ENCODE measurements at places on chromosomes 3 and 15.

- DNase-seq, result no peak
Observed at GRCh38 chr3:193757457-193757856, 164.4 kb downstream of the OPA1 start.

DNA sequence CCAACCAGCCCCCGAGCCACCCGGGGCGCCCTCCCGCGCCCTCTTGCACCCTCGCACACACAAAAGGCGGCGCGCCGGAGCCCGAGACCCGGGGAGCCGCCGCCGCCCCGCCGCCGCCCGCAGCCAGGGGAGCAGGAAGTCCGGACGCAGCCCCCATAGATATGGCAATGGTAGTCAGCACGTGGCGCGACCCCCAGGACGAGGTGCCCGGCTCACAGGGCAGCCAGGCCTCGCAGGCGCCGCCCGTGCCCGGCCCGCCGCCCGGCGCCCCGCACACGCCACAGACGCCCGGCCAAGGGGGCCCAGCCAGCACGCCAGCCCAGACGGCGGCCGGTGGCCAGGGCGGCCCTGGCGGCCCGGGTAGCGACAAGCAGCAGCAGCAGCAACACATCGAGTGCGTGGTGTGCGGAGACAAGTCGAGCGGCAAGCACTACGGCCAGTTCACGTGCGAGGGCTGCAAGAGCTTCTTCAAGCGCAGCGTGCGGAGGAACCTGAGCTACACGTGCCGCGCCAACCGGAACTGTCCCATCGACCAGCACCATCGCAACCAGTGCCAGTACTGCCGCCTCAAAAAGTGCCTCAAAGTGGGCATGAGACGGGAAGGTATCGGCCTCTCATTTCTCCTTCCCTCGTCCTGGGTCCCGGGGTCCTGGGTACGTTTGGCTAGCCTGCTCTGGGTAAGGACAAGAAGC, 1.6 kb downstream of the NR2F2 start:
- DNase-seq, result no peak

DNA sequence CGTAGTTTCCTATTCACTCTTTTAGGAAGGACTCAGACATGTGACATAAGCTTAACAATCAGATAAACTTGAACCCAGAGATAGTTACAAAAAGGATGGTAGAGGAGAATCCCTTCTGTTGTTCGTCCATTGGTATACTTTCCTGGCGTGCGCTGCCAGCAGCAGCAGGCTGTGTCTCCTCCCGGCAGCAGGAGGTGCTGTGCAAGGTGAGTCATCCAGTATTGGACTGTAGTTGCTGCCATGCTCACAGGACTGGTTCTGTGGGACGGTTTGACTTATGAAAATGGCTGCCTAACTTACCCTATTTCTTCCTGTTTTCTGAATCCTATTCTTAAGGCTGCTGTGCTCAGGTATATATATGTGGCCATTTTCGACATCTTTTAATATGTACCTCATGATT, 253.4 kb upstream of the LRRC3B start:
- DNase-seq, result no peak

DNA sequence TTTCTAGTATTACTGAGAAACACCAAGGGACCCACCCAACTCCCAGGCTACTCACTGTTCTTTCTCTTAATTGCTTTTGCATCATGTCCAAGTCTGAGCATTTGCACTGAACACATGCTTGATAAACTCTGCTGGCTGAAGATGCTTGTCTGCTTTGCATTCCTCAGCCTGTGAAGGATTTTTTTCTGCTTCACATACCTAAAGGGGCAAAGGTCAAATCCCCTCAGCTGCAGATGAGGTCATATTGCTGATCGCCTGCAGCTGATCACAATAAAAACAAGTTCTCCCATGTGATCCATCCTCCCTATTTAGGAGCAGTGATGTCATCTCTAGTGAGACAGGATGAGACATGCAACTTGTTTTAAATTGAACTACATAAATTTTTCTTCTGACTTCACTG, 84.6 kb upstream of the DCBLD2 start:
- no peak for DNase-seq

- no peak for DNase-seq
Observed at GRCh38 chr3:127108796-127109195, 84.1 kb upstream of the PRR23E start.

- DNase-seq, result no peak
Observed at GRCh38 chr3:170780955-170781354, 89.0 kb downstream of the RPL22L1 start.

DNA sequence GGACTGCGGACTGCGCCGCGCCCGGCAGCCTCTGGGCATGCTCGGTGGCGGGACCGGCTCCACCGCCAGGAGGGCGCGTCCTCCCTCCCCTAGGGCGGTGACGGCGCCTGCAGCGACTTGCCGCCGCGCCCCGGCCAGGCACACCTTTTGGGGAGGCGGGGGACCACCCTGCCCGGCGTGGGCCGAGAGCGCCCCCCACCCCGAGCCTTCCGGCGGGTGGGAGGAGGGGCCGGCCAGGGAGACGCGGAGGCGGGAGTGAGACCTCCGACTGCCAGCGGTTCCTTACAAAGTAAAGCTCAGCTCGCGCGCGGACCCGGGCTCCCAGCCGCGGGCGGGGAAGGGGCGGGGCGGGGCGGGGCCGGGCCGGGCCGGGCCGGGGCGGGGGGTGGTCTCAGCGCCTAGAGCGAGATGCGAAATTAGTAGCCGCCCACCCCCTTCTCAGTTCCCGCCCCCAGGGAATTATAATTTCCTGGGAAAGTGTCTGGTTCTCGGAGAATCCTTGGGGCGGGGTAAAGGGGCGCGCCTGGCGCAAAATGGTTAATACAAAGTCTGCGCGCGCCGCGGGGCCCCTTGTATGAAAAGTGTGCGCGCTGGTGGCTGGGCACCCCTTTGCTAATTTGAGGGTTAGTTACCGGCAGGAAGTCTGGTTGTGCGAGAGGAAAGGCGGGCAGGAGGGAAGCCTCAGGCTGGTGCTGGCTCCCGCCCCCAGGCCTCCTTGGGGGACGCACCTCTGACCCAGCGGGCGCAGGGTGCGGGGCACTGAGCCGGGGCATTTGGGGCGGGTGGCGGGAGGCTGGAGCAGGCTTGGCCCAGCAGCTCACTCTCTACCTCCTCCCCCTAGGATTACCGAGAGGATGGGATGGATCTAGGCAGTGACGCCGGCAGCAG, 224.8 kb upstream of the IL12A start:
- DNase-seq, result no peak

DNA sequence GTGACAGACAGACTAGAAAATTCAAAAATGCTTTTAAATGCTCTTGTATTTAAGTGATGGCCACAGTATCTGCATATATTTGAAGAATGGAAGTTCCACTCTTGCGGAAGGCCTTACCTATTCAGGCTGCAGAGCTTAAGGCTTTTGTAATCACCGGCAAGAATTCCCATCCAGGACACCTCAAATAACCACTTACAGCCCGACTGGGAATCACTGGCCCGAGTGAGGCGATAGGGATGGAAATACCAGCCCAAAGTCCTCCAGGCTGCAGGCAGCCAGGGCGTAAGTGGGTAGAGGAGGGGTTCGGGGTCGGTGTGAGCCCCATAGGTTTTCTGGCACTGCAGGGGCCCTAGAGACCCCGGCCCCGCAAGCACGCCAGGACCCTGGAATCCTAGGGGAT, 9.5 kb downstream of the CMTM7 start:
- no peak for DNase-seq

GRCh38 chr3:76969996-76970615, 69.8 kb upstream of the ROBO2 start:
- DNase-seq, result no peak

GRCh38 chr3:181718987-181719911, 7.5 kb downstream of the SOX2 start:
- no peak for DNase-seq

GRCh38 chr3:132395126-132395525, 22.2 kb upstream of the DNAJC13 start:
- no peak for DNase-seq

- no peak for DNase-seq
Observed at GRCh38 chr3:194816748-194817591, 131.3 kb downstream of the FAM43A start.

DNA sequence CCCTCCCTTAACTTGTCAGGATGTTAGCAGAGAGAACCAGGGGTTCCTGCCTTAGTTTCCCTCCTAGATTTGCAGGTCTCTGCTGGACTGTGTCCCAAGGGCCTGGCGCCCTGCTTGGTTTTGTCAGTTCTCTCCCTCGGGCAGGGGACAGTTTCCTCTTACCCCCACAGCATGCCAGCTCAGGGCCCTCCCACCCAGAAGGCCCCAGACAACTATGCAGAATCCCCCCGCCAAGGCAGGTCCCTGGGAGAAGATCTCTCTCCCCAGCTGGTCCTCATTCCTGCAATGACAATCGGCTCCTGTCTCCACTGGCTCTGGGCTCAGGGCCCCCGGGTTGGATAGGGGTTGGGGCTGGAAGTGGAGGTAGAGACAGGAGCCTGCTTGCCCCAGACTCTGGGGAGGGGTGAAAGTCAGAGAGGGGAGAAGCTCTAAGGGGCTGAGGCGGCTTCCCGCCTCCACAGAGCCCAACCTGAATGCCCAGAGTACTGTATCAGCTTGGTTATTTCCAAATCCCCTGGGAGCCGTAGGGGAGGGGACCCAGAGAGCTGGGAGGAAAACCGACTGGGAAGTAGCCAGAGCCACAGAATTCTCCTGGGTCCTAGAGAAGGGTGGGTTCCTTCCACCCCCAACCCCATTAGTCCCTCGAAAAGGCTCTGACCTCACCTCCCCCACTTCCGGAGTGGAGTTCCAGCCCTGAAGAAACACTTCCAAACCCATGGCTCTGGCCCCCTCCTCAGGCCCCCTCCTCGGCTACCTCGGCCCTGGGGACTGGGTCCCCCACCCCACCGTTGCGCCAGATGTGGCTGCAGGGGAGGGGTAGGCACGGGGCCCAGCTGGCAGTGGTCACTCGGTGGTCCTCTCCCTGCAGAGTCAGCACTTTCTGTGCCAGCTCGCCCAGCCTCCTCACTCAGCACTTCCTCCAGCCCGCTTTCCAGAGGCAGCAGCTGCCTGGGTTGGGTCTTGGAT, 3.8 kb upstream of the LOXL1 start:
- DNase-seq, result no peak

GRCh38 chr3:134339913-134340312, 34.3 kb downstream of the AMOTL2 start:
- DNase-seq, result no peak

DNA sequence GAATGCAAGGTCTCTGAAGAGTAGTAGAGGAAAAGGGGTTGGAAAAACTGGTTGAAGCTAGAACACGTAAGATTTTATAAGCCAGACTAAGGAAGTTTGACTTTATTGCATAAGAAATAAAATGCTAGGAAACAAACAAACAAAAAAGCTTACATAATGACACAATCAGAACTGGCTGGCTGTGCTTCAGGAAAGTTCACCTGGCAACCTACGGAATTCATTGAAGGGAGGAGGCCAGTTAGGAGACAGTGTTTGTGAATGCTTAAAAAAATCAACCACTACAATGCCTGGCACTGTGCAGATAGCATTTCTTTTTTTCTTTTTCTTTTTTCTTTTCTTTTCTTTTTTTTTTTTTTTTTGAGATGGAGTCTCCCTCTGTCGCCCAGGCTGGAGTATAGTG, 1.9 kb upstream of the ICE2 start:
- no peak for DNase-seq

- no peak for DNase-seq
Observed at GRCh38 chr15:93420050-93420452, 331.0 kb upstream of the RGMA start.

DNA sequence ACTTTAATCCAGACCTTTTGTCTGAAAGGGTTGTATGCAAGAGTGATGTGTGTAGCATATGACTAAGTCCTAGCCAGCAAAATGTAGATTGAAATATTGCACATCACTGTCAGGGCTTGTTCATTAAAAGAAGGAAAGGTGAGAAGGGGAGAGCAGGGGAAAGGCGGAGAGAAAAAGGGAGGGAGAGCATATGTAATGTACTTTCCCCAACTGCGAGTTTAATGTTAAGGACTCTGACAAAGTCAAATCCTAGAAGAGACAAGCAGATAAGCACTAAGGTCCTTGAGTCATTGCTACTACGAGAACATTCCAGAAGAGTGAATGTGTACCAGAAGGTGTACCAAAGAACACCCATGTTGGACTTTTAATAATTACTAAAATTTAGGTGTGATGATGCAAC, 1336.7 kb downstream of the NSUN3 start:
- DNase-seq, result no peak

GRCh38 chr3:71311661-71312046, 271.9 kb downstream of the FOXP1 start:
- no peak for DNase-seq

DNA sequence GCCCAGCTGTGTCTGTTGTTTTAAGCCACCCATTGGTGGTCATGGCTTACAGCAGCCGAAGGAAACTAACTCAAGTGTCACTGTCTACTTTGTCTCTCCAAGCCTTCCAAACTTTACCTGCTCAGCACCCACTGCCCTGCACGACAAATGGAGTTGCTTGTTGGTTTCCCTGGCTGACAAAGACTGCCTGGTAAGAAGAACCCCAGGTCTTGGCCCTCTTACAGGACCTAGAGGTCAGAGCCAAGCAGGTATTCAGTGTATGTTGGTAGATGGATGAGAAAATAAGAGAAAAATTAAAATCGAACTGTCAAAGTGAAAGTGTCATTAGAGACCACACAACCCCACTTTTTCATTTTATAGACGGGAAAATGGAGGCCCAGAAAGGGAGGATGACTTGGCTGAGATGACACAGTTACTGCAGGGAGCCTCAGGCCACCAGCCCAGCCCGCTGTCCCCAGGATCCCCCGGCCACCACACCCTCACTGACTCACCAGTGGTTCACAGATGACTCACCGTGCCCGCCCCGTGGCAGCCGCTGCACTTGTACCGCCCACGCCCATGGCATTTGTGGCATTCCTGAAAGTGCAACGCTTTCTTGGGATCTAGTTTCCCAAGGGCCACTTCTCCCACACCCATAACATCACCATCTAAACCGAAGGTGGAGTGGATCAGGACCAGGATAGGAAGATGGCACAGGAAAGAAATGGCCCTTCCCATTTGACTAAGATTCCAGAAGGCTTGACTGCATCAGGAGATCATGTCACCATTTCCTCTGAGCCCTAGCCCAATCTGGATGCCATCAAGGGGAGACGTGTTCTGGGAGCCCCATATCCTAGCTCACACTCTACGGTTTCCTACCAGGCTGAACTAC, 15.2 kb downstream of the SSUH2 start:
- peak; percentile 50 for DNase-seq

DNA sequence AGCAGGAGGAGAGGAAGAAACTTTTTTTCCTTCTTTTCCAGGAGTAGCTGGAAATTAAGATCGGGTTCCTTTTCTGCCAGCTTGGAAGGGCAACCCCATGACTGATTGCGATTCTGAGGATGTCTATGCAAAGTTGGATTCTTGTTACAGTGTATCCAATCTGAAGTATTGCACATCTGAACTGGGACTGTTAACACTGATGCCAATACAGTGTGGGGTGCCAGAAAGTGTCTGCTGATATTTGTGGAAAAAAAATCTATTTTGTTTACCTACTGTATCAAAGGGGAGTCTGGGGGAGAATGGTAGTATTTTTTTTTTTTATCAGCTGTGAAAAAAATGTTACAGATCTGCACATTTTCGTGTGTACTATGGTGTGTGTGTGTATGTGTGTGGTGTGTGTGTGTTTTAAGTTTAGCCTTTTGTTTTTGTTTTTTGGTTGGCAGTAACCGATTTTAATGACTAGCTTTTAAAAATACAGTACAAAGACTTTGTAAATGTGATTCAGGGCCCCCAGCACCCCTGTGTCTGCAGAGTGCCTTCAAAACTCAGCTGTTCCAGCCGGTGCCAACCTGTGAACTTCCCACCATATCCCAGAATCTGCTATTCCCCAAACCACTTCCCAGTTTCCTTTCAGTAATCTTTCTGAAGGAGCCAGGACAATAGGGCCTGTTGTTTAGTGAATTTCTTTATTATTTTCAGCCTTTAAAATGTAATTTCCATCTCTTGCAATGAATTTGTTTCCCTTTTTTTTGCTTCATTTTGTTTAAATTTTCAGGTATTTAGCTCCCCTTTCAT, 1.9 kb downstream of the RAP2B start:
- no peak for DNase-seq

GRCh38 chr15:72787526-72787925, 4.0 kb upstream of the ADPGK start:
- DNase-seq, result no peak
